Activated T-helper 1 cell treated with anti-CD3 and anti-CD28 coated beads, Interleukin-2, amount 50 U/mL, for 16 hours (primary cell): ENCODE measurements at places on chromosomes 2 and 18.

DNA sequence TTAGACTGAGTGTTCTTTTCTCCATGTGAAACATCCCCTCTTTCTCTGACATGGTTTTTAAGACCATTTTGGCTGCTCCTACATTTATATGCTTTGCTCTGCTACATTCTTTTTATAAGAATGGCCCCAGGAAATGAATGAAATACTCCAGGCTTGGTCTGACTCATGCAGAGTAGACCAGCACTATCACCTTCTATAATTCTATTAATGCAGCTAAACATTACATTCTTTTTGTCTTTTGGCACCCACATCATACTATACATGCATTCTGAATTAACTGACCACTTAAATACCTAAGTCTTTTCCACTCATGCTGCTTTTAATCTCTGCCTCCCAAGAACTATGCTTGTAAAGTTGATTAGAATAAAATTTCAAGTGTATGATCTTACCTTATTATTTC lies 94.1 kb downstream of the AAK1 start:
- DNase-seq, result no peak

GRCh38 chr2:46923041-46923528 lies 7.5 kb upstream of the MCFD2 start:
- DNase-seq, result no peak

DNA sequence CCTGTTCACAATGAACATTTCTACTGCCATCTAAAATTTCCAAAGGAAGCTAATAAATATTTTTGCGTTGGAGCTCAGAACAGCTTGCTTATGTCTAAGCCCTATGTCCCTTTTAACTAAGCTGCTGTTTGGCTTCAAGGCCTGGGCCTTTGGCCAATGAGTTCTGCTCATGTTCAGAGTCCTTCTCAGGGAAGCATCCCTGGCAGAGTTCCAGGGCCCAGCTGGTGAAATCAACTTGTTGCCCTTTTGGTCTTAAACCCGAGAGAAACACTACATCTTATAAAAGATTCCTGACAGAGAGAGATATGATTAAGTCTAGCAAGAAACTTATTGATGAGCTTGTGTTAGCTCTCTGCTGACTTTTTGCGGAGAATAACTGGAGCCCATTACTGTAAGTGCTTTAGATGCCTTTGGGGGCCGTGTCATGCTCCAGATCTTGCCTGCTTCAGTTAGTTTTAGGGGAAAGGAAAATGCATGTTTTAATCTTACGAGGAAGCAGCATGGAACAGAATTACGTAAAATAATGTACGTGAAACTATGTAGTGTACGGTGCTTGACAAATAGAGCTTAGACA lies 102.5 kb upstream of the NOSTRIN start:
- DNase-seq, result no peak

- DNase-seq, result no peak
Observed at GRCh38 chr2:53188851-53189510, 578.6 kb upstream of the CHAC2 start.

- no peak for DNase-seq
Observed at GRCh38 chr2:6576302-6576701, 289.4 kb downstream of the CMPK2 start.

- DNase-seq, result no peak
Observed at GRCh38 chr2:30915486-30915885, 108.2 kb upstream of the CAPN13 start.

- no peak for DNase-seq
Observed at GRCh38 chr2:159017837-159018236, 49.4 kb downstream of the TANC1 start.

DNA sequence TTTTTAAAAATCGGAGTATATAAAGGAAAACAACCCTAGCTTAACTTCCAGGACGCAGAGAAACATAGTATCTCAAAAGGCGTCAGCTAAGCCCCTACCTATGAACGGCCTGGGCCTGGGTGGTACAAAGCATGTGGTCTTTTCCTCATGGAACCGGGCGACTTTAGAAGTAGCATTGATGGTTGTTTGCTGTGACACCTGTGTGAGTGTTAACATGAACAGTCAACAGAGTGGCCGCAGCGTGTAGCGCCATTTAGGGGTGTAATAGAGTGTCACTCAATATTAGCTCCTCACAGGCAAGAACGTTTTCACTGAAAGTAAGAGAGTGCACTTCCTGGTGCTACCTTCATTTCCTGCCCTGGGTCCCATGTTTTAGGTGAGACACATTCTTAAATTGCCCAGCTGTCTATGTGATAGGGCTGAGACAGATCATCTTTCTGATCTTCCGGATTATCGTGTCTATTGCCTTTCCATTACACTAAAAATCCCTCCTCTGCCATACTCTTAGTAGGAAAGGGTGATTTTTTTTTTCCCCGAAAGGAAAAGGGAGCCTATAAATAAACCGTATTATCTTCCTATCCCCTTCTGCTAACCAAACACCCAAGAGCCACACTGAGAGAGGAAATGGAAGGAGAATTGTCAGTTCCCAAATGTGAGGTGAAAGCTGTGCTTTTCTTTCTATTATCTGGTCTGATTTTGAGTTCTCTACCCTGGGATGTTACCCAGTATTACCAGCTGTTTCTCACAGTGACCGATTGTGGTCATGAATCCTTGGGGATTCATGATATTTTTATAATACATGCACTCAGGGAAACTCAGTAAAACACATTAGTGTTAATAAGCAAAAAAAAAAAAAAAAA lies 1.3 kb downstream of the GORASP2 start:
- peak; percentile 37 for DNase-seq

- no peak for DNase-seq
Observed at GRCh38 chr2:162688403-162688802, 150.2 kb downstream of the KCNH7 start.

- DNase-seq, result no peak
Observed at GRCh38 chr18:50469380-50469781, 90.5 kb upstream of the MAPK4 start.

DNA sequence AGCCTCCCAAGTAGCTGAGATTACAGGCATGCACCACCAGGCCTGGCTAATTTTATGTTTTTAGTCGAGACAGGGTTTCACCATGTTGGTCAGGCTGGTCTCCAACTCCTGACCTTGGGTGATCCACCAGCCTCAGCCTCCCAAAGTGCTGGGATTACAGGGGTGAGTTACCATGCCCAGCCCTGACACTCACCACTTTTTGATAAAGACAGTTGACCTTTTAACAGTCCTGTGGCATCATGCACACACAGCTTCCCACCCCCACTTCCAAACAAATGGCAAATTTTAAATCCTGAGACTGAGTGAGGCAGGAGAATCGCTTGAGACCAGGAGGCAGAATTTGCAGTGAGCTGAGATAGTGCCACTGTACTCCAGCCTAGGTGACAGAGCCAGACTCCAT lies 6.2 kb upstream of the DNAJB2 start:
- no peak for DNase-seq

DNA sequence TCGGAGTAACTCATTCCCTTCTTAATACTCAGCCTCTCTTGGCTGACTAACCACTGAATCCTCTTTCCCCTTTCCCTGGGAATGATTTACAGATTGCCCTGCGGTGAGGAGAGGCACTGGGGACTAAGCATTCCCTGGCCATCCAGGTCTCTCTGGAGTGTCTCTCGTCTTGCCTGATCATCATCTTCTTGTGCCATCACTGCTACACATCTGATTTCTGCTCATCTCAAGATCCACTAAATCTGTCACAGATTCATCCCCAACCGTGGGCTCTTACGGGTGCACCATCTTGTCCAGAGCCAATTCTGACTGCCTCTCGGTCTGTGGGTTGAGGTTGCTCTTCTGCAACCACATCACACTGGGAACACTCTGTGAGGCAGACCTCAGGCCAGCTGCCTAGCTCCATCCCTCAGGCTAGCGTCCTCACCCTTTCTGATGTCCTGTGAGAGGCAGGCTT lies 12.0 kb downstream of the SFTPB start:
- no peak for DNase-seq

DNA sequence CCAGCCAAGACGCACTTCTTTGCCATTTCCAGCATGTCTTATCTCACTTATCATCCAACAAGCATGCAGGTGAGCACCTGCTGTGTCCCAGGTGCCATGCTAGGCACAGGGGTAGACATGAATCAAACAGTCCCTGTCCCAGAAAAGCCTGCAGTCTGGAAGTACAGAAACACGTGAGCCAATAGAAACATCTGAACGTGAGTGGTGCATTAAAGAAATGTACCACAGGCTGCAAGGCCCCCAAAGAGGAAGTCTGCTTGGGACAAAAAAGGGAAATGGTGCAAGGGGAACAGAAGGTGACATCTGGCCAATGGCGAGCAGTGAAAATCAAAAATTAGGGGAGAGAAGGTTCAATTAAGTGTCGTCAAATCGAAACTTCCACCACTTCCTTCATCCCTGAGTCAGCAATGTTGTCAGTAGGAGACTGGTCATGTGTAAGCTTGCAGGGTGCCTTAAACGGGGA lies 17.6 kb upstream of the TMEM247 start:
- DNase-seq, result no peak

- no peak for DNase-seq
Observed at GRCh38 chr18:63795606-63796005, 20.4 kb downstream of the SERPINB7 start.

DNA sequence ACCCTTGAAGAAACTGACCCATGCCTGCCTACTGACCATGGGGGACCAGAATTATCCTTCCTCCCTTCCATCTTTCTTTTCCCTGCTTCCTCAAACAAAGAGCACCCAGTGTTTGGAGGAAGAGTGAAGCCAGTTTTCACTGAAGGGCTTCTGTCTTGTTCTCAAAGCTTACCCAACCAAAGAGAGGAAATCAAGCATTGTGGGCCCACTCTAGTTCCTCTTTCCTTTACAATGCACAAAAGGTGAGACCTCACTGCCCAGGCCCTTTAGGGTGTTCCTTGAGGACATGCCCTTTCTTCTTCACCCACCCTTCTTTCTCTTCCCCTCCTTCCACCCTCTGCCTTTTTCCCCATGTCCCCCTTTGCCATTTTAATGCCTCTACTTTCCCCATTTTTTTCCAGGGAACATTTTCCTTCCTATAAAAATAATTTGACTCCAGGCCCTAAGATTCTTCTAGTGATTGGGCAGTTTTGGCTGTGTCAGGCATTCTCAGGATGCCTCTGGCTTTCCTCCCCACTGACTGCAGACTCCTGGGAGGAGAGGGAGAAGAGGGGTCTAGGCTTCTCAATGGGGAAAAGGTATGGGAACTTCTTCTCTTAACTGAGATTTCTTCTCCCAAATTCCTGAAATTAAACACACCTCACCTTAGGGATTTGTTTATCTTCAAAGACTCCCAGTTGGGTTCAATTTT lies 126.6 kb upstream of the RMDN2 start:
- no peak for DNase-seq

GRCh38 chr2:220053919-220054318 lies 426.5 kb downstream of the SLC4A3 start:
- DNase-seq, result no peak

- no peak for DNase-seq
Observed at GRCh38 chr2:18271370-18272147, 288.9 kb downstream of the RDH14 start.

DNA sequence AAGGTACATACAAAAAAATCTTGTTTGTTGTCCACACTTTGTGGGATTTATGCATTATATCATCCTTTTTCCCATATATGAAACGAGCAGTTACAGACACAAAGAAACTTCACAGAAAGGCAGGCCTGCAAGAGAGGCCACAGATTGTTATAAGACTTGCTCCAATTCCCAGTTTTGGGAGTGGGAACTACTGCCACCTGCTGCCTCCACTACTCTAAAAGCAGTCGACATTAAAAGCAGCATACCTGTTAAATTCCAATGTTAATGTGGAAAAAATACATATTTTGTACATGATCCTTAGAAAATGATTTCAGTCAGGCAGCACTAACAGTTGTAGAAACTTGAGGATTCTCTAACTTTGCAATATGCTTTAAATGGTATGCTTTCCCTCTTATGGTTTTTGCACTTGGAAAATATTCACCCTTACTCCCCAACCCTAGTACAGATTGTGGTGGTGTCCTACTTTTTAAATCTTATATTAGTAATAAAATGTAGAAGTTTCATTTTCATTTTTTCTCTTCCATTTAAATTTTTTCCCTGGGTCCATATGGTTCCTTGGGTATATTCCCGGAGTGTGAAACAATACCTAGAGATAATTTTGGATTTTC lies 37.9 kb downstream of the SLC38A11 start:
- DNase-seq, result no peak

- no peak for DNase-seq
Observed at GRCh38 chr2:10524851-10525572, 76.9 kb upstream of the ODC1 start.

GRCh38 chr18:46859855-46860254 lies 57.5 kb downstream of the PIAS2 start:
- no peak for DNase-seq

GRCh38 chr2:161370981-161371380 lies 45.1 kb upstream of the TBR1 start:
- DNase-seq, result no peak

GRCh38 chr2:42813763-42814162 lies 21.4 kb upstream of the HAAO start:
- DNase-seq, result no peak

GRCh38 chr2:19664646-19665045 lies 237.1 kb downstream of the TTC32 start:
- DNase-seq, result no peak

GRCh38 chr2:86221066-86221684 lies 21.9 kb downstream of the MRPL35 start:
- no peak for DNase-seq

DNA sequence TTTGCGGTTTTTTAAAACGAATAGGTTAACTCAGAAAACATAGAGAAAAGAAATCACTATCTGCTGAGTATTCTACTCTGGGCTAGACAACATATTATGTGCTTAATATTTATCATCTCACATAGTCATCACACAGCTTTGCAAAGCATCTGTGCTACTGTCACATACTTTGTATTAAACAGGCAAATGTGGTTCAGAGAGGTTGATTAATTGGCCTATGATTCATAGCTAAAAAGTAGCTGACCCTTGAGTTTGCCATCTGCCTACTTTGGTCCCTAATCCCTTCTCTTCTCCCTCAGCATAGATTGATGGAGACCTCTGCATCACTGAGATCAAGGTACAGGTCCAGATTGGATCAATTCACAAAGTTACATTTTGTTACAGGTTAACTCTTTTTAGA lies 21.4 kb downstream of the ANKRD30B start:
- no peak for DNase-seq

- DNase-seq, result no peak
Observed at GRCh38 chr18:11955239-11956029, 25.9 kb upstream of the IMPA2 start.

- DNase-seq, result no peak
Observed at GRCh38 chr18:14053661-14054060, 78.6 kb downstream of the ZNF519 start.

GRCh38 chr18:13272416-13272815 lies 53.9 kb downstream of the LDLRAD4 start:
- no peak for DNase-seq

DNA sequence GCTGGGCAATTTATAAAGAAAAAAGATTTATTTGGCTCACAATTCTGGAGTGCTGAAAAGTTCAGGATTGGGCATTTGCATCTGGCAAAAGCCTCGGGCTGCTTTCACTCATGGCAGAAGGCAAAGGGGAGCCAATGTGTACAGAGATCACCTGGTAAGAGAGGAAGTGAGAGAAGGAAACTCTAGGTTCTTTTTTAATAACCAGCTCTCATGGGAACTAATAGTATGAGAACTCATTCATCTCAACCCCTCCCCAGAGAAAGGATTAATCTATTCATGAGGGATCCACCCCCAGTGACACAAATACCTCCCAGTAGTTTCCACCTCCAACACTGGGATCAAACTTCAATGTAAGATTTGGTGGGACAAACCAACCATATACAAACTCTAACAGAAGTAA lies 129.0 kb downstream of the EVA1A start:
- no peak for DNase-seq

- no peak for DNase-seq
Observed at GRCh38 chr2:234029150-234029733, 21.3 kb upstream of the SPP2 start.

GRCh38 chr2:240819126-240819857 lies 727 bp downstream of the KIF1A start:
- no peak for DNase-seq

GRCh38 chr2:183063083-183063482 lies 15.5 kb upstream of the DUSP19 start:
- no peak for DNase-seq
